ENCODE measurements at places on chromosomes 7 and 10.

DNA sequence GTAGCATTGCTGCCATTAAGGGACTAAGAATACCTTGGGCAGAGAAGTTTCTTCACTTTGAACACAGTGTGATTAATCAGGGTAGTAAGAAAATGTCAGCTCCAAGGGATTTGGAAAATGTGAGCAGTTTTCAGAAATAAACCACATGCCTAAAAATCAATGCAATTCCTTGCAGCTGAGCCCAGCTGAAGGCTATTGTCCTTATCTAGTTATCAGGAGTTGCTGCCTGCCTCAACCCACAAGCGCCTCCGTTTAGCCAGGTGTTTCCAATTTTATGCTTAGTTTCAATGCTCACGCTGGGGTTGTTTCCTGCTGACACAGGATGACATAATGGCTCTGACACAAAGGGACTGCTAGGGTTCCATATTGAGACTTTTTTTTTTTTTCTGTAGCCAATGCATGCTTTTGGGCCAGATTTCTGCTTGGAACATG lies 132.3 kb upstream of the ANK3 start:
- DNase-seq, result no peak

GRCh38 chr7:74174606-74175082 lies 488 bp downstream of the EIF4H start:
- no peak for DNase-seq

DNA sequence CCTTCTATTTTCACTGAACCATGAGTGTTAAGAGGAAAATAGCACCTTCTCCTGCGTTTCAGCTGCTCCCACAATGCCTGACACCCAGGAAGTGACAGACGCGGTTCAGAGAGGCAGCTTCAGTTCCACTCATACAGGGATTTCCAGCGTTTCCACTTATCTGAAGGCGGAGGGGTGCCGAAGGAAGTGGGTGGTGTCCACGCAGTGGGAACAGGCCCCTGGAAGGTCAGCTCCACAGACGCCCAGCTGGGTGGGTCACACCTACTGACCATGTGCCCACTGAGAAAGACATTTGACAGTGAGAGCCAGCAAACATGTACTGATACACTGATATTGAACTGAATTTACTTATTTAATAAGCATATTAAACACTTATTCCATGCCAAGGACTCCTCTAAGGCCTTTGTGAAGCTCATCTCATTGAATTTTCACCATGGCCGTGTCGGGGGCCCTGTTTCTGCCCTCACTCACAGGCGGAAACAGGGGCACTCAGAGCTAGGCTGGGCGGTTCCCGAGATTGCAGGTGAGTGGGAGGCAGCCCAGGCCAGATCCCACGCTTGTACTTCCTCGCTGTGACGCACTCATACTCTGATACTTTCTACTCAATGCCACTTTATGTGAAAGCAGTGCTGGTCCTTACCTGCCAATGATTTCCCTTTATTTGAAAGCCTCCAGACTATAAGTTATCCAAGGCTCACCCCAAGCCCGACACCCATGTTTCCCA lies 96.8 kb downstream of the TCERG1L start:
- no peak for DNase-seq

DNA sequence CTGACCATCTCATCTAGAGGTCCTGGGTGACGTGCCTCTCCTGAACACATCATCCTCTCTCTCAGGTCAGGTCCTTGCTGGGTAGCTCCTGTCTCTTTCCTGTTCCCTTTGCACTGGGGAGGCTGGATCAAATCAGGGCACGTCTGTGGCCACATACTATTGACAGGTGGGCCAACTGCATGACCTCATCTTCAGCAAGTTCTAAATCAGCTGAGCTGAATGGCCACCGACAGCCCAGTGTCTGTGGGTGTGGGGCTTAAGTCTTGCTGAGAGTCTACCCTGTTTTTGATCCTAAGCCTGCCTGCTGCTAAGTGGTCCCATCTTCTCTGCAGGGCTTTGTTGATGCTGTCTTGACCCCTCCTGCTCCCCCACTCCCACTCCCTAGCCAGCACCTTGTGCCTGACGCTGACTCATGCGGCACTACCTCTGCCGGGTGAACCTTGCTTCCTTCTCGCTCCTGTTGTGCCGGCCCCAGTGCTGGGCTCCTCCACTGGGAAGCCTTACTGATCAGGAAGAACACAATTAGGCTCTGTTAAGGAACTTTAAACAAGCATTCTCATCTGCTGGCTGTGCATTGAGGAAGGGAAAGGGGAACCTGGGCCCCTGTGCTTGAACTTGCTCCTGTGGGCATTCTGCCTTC lies 440.4 kb downstream of the PLXNA4 start:
- no peak for DNase-seq

GRCh38 chr7:10536561-10536960 lies 437.1 kb upstream of the PHF14 start:
- DNase-seq, result no peak

DNA sequence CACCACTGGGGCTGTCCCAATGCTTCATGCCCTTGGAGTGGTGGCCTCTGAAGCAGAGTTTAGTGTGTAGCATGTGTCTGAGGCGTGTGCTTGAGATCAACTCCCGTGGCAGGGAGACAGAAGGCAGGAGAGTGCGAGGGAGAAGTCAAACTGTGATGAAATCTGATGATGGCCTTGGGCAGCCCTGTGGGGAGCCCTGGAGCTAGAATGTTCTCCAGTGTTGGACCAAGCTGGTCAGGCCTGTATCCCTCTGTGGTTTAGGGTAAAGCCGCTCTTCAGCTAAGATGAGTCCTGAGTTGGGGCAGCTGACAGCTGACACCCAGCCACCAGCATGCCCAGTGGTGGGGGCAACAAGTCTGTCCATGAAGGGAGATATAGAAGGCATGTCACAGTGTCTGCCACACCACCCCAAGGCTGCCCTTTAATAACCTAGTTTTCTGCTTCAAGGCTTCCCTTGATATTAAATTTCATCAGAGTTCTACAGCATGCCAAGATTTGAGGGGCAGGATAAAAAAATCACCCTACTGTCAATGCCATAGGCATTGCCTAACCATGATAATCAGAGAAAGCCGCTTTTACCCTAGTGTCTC lies 170.5 kb upstream of the SVIL start:
- DNase-seq, result no peak

DNA sequence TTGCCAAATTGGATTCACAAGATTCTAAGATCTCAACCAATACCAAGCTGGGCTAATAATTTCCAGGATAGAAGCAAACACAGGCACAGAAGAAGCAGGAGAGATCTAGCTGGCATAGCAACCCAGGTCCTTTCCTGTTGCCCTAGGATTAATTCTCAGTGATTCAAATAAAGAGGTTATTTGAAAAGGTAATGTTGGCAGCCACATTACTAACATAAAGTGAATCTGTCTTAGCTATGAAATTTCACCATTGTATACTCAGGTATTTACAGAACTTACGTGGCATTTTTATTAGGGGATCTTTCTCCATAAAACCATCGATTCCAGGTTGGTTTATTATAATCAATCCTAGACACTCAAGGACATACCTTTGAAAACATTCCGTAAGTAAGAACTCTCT lies 379.3 kb upstream of the POM121L12 start:
- no peak for DNase-seq

- DNase-seq, result no peak
These were observed 119.0 kb upstream of the CACUL1 start for GRCh38 chr10:118873738-118874105.

GRCh38 chr7:30901856-30902255 lies 9.8 kb upstream of the AQP1 start:
- no peak for DNase-seq

DNA sequence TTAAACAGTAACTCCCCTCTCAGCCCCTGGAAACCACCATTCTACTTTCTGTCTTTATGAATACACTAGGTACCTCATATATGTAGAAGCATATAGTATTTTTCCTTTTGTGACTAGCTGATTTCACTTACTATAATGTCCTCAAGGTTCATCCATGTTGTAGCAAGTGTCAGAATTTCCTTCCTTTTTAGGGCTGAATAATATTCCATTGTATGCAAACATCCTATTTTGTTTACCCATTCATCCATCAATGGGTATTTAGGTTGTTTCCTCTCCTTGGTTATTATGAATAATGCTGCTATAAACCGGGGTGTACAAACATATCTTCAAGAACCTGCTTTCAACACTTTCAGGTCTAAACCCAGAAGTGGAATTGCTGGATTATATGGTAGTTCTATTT lies 125.3 kb downstream of the SGMS1 start:
- DNase-seq, result no peak

- DNase-seq, result no peak
These were observed 99.9 kb upstream of the JAZF1 start for GRCh38 chr7:28280516-28280915.

DNA sequence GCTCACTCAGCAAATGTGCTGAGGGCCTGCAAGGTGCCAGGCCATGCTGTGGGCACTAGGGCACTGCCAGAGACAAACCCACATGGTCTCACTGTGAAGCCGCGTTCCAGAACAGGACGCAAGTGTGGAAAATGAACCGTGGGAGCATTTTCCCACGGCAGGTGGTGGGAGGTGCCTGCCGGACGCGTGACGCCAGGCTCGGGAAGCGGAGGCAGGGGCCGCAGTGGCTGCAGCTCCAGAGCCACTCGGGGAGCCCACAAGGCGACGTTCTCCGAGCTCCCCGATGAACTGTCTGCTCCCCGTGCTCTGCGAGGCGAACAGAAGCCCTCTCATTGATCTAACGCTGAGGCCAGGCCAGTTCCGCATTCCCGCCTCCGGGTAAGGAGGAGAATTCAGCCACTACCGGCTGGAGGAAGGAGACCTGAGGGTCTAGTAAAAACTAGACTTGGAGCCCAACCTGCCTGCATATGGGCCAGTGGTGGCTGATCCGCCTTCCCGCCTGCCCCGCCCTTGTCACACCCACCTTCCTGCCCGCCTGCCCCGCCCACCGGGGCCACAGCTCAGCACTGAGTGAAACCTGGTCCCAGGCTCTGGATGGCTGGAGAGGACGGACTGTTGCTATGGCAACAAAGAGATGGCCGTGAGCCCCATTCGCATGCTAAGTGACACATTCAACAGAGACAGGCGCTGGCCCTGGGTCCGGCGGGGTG lies 13.1 kb downstream of the ADGRA1 start:
- DNase-seq, result no peak

DNA sequence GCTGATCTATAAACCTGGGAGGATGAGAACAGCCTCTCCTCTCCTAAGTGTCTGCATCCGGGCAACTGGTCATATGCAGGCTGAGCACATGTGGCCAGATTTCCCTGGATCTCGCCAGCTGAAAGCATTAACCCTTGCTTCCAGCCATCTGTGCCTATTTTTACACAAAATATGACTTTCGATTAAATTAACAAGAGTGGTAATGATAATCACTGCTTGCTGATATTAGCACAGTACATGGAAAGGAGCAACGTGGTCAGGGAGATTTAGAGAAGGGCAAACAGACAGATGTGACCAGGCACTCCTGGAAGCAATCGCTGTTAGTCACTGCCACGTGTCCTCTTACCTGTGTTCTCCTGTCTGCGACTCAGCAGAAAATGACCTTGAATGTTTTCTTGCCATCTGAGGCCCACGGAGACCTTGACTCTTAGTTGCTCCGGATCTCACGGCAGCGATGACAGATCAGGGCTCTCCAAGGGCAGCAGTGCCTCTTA lies 59.5 kb upstream of the NPTX2 start:
- DNase-seq, result no peak

DNA sequence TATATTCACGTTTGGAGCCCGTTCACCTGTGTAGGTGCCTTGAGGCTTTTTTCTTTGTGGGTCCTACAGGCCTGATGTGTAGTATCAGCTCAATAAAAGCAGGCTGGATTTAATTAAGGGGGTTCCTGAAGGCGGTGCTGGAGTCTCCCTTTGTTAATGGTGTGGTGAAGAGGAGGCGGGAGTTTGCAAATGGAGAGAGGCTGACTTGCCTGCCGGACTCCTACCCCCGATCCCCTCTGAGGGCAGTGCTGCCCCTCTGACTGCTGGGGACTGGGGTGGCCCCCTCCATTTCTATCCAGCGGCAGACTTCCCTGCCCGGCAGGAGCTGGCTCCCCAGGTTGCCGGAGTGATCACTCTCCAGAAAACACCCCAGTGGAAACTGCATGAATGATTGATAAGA lies 45.1 kb downstream of the ZMIZ1 start:
- DNase-seq, result no peak

GRCh38 chr7:87445897-87446296 lies 29.6 kb downstream of the ABCB4 start:
- no peak for DNase-seq

DNA sequence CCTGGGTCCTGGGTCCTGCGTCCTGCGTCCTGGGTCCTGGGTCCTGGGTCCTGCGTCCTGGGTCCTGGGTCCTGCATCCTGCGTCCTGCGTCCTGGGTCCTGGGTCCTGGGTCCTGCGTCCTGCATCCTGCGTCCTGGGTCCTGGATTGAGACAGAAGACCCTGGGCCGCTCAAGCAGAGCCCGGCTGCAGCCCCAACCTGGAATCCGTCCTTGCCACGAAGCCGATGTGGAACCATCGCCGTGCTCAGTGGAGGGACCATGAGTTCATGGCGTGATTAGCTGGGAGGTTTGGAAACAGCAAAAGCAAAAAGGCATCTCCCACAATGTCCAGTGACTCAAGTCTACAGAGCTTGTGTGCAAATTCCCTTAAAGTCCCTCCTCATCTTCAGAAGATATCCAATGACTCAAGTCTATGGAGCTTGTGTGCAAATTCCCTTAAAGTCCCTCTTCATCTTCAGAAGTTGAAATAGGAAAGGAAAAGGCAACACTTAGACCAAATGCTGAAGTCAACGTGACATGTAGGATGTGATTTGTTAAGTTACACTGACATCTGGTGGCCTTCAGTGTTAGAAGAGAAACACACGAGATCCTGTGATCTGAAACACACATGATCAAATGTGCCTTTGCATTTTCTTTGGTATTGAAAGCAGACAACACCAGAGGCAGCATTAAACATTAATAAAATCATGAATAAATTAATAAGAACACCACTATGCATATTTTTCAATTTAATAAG lies 179.9 kb downstream of the PTPRN2 start:
- no peak for DNase-seq

- DNase-seq, result no peak
These were observed 27.8 kb downstream of the NHLRC2 start for GRCh38 chr10:113882240-113882639.

DNA sequence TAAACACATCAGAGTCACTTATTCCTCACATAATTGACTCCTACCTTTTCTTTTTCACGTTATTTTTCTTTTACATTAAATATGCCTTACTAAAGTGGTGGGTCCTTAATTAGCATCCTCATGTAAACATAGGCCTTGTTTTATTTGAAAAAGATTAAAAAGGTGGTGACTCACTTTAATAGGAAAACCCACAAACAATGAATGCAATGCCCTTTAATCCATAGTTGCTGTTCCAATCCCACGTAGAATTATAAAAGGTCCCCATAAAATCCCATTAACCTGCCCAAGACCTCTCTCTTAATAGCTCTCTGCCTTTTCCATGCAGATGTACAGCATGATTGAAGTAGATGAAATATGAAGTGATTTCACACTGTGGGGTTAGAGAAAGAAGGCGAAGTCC lies 32.2 kb downstream of the SLC16A12 start:
- no peak for DNase-seq

- DNase-seq, result no peak
These were observed 85.7 kb downstream of the C10orf105 start for GRCh38 chr10:71633920-71634319.

- no peak for DNase-seq
These were observed 15.0 kb upstream of the ENO4 start for GRCh38 chr10:116833986-116834985.

GRCh38 chr7:20172736-20173334 lies 44.3 kb downstream of the MACC1 start:
- DNase-seq, result no peak

Data from HS-27A (cell line).